ENCODE measurements at places on chromosomes 1 and 21.

DNA sequence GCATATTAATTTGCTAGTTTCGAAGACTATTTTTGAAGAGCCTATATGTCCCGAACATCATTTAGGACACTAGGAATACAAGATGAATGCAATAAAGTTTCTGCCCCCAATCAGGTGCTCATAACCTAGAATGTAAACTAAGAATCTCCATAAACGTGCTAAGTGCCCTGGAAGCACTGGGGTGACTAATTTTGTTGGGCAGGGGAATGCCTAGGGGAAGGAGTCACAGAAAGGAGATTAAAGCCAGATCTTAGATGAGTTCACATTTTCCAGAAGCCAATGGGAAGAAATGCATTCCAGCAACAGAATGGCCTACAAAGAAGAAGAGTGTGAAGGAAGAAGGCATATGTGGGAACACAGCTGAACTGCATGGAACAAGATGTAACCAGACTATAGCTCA lies 19.5 kb downstream of the SCYL3 start:
- no peak for DNase-seq

GRCh38 chr21:46564391-46564790 lies 40.5 kb downstream of the S100B start:
- DNase-seq, result no peak

- DNase-seq, result no peak
Measured at GRCh38 chr1:157239936-157240335, 101.7 kb upstream of the ETV3 start.

DNA sequence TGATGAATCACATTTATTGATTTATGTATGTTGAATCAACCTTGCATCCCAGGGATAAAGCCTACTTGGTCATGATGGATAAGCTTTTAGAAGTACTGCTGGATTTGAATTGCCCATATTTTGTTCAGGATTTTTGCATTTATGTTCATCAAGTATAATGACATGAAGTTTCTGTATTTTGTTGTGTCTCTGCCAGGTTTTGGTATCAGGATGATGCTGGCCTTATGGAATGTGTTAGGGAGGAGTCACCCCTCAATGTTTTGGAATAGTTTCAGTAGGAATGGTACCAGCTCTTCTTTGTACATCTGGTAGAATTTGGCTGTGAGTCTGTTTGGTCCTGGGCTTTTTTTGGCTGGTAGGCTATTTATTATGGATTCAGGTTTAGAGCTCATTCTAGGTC lies 1643.1 kb upstream of the B3GALT2 start:
- DNase-seq, result no peak

DNA sequence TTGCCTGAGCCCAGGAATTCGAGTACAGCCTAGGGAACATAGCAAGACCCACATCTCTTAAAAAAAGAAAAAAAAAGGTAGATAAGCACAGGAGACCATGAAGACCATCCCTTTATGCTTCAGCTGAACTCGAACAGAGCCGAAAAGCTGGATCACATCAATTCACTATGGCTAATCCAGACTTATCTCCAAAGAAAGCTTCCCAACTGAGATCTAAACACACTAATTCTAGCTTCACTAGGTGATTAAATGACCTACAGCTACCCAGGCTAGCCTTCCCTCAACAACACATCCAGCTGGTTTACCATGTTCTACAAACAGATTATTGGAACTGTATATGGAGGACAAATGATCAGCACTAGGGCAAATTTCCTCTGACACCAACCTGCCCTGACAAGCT lies 44.0 kb upstream of the NR5A2 start:
- no peak for DNase-seq

Measured in activated naive CD4-positive, alpha-beta T cell treated with Interleukin-2 at 50 U/mL for 16 hours (primary cell).